Eye (tissue), 1 donor: ENCODE measurements at places on chromosomes 3 and 15.

DNA sequence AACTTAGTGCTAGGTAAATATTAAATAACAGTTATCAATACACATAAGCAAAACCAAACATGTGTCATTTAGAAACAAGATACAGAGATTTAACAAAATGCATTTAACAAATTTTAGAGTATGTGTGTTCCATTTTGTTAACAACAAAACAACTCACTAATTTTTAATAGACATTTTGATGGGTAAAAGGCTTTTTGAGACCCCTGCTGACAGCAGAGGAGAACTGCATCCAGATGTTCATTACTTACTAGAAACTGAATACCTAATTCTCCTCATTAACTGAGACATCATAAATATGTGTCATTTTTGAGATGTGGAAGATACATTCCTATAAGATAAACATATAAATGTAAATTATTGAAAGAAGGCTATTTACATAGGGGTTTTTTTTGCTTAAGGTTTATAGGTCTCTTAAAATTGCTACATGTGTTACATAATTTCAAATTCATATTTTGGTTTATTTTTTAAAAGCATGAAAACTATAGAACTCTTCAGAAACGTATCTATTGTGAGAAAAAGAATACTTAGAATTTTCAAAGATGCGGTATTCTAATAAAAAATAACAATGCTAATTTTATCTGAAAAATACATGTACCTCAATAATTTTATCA is 1009.8 kb downstream of the TUSC7 start:
- DNase-seq: peak; percentile 38

DNA sequence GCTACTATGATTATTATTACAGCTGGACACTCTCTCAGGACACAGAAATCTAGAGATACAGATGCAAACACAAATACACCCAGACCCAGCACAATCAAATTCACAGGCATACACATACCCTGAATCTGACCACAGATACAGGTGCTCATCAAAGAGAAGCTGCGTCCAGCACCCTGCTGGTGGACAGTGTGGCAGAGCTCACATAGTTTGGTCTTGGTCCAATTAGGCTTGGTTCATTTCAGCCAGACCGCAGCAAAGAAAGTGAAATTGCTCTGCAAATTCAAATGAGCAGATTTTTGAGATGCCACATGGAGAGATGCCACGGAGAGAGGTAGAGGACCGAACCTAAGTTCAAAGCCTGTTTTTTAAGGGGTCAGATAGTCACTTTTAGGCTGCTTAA is 55.6 kb downstream of the ANAPC13 start:
- DNase-seq: no peak

GRCh38 chr3:136672457-136672856 is 79.7 kb downstream of the STAG1 start:
- DNase-seq: no peak

DNA sequence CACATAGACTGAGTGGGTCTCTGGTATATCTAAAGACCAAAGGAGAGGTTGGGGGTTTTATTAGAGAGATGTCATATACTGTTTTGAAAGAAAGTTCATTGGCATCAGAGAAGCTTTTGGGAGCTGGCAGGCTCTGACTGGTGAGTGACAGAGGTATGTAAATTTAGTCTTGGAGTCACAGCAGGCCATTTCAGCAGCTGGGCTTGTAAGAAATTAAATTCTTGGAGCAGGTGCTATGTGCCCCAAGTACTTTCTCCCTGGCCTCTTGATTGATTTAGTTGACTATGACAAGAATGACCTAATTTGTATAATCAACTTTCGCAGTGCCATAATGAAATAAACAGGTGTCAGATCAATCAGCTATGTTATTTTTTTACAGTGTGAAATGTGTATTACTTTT is 47.8 kb upstream of the CDAN1 start:
- DNase-seq: no peak

DNA sequence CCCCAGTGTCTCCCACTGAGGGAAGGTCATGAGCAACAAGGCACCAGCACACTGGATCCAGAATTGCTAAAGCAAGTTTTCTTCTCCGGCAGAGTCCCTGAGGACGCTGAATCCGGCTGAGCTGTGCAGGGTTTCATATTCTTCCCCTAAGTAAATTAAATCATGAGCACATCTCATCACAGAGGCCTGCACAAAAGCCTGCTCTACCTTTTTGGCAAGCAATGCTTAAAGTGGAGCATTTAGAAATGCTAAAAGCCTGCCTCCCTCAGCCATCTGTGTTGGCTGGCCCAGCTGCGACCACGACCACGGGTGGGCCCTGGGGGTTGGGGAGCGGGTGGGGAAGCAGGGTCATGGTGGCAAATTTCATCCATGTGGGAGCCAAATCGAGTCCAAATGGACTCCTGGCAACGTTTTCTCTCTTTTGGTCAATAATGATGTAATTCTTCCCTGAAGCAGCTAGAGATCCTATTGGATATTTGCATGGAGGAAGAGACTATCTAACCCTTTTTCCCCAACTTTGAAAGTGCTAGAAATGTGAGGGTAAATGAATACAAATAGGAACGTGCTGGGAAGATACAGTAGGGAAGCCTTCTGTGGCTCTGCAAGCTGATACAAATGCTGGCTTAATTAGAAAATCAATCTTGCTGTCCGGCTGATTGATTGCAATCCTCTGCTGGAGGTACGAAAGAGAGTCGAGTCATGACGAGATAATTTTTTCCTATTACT is 532.8 kb upstream of the TBL1XR1 start:
- DNase-seq: peak; percentile 82

GRCh38 chr3:195224980-195225580 is 45.9 kb downstream of the XXYLT1 start:
- no peak for DNase-seq

DNA sequence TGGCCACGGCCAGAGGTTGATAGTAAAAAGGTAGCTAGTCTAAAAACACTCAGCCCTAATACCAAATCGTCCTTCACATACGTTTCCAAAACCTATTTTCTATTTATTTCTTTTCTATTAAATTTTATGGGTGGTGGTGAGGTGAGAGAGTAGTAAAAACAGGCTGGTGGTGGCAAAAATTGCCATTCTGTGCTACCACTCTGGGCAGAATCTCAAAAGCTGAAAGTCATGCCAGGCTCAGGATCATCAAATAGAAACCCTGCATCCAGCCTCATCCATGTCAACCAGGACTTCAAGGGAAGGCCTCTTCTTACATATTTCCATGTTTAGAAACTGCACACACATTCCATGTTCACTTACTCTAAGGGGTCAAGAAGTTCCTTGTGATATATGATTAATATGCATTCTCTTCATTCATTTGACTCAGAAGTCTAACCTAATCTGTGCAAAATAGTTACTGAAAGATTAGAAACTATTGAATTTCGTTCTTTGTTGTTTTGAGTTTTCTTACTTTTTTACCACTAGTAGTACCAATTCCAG is 153.1 kb downstream of the TNIK start:
- DNase-seq: no peak

DNA sequence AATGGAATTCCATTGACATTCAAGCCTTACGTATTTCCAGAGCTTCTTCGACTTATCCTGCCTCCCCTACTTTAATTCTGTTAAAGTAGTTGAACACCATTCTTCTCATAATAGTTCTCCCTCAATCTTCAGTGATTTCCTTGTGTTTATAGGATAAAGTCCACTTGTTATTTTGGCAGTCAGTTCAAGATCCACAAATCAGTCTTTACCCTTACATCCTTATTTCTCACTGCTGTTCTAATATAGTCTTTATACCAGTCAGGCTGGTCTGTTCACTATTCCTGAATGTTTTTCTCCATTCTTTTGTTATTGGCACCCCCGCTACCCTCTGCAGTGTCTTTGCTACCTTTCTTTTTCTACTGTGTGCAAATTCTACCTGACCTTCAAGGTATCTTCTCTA is 29.7 kb downstream of the ATP6V1A start:
- DNase-seq: no peak

GRCh38 chr3:55000953-55001352 is 73.1 kb upstream of the LRTM1 start:
- DNase-seq: no peak

DNA sequence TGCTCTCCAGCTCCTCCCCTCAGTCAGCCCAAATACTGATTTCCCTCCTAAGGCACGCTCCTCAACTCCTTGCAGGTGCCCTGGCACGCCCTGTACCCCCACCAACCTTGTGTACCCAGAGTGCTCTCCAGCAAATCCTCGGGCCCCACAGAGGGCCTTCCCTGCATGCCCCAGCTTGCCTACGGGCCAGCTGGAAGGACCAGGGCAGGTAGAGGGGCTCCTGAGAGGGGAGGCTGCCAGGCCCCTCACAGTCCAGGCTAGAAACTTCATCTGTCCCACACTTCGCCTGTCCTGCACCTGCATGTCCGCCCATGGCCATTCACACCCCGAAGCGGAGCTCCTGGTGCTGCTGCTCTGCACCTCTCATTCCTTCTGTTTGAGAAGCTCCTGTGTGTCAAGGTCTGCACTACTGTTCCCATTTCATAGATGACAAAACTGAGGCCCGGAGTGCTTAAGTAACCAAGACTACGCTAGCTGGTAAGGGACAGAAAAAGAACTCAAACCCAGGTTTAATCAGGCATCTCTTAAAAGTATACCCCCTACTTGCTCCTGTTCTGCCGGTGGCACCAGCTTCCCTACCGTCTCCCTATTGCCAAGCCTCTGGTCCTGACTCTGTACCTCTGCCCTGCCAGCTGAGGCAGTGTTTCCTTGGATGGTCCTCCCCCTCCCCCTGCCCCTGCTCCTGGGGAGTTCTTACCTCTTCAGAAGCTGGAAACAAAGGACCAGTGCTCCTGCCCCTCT is 35.6 kb downstream of the ZXDC start:
- DNase-seq: no peak

- no peak for DNase-seq
These were observed 9.2 kb upstream of the LDHAL6B start for GRCh38 chr15:59197454-59197853.

GRCh38 chr3:194686816-194687637 is 1.3 kb downstream of the FAM43A start:
- DNase-seq: peak; percentile 72

DNA sequence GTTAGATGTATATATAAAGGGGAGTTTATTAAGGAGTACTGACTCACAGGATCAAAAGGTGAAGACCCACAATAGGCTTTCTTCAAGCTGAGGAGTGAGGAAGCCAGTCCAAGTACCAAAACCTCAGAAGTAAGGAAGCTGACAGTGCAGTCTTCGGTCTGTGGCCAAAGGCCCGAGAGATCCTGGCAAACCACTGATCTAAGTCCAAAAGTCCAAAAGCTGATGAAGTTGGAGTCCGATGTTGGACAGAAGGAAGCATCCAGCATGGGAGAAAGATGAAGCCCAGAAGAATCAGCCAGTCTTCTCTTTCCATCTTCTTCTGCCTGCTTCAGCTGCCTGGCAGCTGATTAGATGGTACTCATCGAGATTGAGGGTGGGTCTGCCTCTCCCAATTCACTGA is 107.5 kb downstream of the BCHE start:
- DNase-seq: no peak

- peak; percentile 4 for DNase-seq
These were observed 2.9 kb upstream of the TMEM266 start for GRCh38 chr15:76056931-76057330.

- no peak for DNase-seq
These were observed 9.0 kb downstream of the HCLS1 start for GRCh38 chr3:121651684-121652083.

- DNase-seq: no peak
These were observed 27.0 kb upstream of the APH1B start for GRCh38 chr15:63250312-63250965.

DNA sequence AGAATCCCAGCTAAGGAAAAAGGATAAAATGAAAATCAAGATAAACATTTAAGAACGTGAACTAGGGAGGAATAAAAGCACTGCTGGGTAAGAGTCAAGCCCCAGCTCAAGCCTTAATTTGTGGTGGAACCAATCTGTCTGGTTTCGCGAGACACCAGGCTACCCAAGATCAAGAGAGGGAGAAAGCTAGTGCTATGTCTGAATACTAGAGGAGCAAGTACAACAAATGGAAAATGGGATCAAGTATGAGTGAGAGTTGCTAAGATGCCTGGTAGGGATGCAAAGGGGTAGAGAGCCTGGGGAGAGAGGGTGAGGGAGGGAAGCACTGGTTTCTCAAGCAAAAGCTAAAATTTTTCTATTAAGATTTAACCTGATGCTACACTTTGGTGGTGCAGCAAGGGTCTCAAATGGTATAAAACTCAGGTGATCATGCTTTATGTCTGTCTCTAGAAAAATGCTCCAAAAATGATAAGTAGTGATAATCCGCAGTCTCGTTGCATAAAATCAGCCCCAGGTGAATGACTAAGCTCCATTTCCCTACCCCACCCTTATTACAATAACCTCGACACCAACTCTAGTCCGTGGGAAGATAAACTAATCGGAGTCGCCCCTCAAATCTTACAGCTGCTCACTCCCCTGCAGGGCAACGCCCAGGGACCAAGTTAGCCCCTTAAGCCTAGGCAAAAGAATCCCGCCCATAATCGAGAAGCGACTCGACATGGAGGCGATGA is 1.7 kb upstream of the SETD5 start:
- no peak for DNase-seq

- no peak for DNase-seq
These were observed 244.9 kb downstream of the FGF12 start for GRCh38 chr3:192482391-192482790.

DNA sequence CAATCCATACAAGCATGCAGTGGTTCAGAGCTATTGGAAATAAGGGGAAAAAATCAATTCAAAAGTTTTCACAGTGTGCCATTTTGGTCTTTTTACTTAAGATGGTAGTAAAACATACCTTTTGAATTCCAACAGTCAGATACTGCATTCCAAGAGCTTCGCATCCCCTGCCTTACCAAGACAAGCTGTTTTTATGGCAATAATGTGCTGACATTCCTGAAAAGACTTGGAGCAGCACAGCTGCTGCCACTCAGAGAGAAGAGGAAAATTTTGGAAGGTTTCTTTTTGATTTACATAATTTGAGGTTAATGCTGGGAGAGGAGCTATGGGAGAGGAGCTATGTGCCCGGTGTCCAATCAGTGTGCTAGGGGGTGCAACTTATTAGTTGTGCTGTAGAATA is 148.3 kb downstream of the FEZF2 start:
- DNase-seq: no peak

- DNase-seq: no peak
These were observed 125.1 kb downstream of the SHQ1 start for GRCh38 chr3:72722930-72723726.

GRCh38 chr15:77984446-77984861 is 93.1 kb downstream of the TBC1D2B start:
- no peak for DNase-seq

- no peak for DNase-seq
These were observed 20.3 kb downstream of the GMPS start for GRCh38 chr3:155890671-155891190.

GRCh38 chr3:150055332-150055731 is 84.6 kb upstream of the PFN2 start:
- no peak for DNase-seq

DNA sequence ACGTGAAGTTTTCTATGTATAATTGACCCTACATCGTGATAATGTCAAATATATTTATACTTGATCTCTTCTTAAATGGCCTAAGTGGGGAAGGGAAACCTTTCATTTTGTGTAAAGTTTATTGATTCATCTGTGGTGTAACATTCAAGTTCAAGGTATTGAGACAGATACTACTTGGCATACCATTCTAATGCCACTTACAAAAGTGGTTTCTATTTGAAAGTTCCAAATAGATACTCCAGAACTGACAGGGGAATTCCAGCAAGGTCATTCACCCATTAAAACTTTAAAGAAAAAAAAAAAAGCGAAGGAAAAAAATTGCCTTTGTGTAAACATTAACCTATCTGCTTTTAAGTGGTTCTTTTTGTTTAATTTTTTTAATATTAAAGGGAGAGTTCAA is 45.3 kb upstream of the MAP3K13 start:
- DNase-seq: no peak
